ENCODE measurements at places on chromosomes 6 and 20.

- no peak for DNase-seq
Measured at GRCh38 chr6:51901766-51902764, 185.3 kb downstream of the PKHD1 start.

DNA sequence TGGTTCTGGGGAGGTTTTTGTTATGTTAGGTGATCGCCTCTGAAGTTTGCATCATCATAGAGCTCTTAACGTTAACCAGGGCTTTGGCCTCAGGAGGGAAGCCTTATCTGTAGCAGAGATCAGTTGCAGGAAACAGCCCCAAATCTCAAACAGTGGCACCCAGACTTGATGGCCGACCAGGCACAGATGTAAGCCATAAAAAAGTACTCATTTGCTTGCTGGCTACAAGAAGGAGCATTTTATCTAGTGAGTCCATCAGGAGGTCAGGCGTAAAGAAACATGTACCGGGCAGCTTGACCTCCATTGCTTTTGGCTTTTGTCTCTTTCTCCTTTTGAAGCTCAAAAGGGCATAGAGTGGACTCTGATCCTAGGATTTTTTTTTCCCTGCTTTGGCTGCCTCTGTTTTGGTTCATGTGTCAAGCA is 122.3 kb downstream of the CCDC170 start:
- DNase-seq: no peak

GRCh38 chr6:54267798-54268197 is 40.4 kb upstream of the TINAG start:
- DNase-seq: no peak

DNA sequence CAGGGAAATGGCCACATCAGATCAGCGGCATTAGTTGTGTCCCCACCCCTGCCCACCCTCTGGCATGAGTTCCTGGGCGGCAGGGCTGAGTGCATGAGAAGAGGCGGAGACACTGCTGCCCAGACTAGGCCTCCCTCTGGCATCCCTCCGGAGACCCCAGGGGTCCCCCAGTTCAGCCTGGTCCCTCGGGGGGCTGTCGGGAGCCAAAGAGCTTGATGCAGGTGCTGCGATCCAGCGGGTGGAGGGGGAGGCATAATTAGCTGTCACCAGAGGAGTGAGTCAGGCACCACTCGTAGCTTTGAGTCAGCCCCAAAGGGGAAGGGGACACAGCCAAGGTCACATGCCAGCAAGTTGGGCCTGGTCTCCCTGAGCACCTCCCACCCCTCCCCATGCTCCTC is 34.5 kb downstream of the DLGAP4 start:
- DNase-seq: no peak

DNA sequence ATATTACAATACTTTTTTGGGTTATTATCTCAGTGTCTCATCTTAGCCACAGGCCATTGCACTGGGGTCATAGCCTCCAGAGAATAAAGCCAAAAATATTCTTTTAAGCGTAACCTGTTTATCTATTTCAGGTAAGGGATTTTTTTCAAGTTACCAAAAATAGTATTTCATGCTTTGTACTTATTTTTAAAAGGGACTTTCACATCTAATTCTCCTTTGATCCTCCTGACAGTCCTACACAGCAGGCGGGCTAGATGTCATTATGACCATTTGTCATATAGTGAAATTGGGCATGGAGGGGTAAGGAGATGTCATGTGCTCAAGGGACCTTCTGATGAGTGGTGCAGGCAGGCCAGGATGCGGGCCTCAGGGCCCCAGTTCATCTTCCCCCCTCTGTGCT is 68.9 kb downstream of the TBC1D7 start:
- no peak for DNase-seq

DNA sequence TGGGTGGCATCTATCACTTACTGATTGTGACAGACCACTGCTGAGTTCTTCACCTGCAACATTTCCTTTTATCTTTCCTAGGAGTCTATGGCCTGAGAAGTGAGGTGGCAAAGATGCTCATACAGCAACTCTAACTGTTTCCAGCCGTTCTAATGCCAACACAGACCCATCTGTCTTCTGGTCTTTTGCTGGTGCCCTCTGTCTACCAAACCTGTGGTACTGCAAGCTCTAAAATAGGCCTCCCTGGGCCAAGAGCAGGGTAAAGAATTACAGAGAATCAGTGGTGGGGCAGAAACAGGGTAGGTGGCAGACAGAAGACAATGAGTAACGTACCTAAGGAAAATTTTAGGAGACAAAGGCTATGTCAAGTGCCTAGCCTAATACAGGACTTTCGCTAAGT is 611.0 kb upstream of the FLRT3 start:
- DNase-seq: no peak

DNA sequence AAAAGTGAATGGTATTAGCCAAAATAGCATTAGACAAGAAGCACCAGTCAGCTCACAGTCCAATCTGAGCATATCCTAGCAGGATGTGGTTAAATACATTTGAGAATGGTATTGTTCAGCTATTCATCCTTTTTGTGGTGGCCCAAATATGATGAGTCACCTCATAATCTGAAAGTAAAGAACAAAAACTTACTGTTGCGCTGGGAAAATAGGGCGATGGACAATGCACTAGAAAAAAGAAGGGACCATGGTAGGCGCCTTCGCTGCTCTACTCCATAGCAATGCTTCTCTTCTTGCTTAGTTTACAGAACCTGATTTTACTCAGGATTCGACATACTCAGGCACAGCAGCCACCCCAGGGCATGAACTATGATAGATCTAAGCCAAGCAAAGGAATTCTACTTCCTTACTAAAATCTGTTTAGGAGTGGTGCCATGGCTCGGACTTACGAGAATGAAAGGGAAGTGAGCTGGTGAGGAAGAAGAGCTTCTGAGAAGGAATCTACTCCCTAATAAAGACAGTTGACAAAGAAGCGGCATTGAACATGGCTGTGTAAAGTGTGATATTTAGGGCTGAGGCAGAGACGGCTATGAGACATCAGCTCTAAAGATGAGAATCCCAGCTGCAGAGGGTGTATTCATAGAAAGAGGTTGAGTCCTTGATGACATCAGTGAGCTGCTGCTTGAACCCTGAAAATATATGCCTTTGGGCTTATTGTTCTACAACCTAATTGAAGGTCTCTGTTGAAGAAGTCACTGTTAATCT is 16.6 kb upstream of the FBXO9 start:
- no peak for DNase-seq

DNA sequence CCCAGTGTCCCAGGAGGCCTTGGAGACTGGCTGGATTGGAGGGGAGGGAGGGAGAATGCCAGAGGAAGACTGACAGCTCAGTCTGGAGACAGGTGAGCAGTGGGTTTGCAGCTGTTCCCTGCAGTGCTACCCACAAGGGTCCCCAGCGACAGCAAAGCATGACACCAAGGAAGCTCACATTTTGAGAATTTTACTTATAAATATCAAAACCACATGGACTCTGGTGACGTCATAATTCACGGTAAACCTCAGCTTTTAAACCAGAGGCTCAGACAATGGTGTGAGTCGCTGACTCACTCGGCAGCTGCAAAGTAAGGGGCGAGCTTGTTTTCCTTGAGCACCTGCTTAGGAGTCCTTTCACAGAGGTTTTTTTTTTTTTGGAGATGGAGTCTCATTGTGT is 65.2 kb downstream of the THBS2 start:
- DNase-seq: no peak

DNA sequence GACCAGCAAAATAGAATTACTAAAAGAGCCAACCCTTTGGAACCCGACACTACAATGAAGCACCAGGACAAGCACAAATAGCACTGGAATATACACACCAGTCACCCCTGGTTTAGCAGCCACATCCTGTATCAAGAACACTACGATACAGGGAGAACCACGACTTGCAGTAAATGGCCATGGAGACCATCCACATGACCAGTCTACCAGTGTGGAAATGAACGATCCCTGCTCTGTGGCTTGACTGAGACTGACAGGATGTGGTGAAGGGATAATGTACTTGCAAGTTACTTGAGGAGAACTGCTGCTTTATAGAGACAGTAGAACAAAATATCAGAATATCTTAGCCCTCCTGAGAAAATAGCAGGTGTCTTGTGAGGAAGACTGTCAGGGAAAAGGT is 169.6 kb downstream of the COL9A1 start:
- no peak for DNase-seq

DNA sequence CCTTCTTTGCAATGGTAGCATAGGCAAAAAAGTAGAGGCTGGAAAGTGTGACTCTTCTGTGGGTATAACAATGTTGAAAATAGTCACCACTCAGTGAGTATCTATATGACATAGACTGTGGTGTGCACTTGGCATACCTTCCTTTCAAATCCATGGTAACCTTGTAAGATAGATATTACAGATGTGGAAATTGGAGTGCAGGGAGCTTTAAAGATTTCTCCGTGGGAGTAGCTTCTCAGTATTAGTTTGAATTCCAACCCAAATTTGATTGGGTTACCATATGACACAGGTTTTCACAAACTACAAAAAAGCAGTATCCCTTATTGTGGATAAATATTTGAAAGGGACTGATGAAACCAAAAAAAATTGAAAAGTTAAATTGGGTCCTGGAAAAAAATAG is 163.8 kb downstream of the CLVS2 start:
- DNase-seq: no peak

DNA sequence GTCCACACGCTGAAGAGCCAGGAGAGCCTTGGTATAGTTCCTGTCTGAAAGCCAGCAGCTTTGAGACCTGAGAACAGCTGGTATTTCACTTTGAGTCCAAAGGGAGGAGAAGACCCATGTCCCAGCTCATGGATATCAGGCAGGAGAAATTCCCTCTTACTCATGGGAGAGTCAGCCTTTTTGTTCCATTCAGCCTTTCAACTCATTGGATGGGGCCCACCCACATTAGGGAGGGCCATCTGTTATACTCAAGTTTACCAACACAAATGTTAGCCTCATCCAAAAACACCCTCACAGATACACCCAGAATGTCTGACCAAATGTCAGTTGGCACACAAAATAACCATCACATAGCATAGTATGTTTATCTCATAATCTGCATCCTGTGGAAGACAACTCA is 80.1 kb downstream of the GMDS start:
- no peak for DNase-seq

DNA sequence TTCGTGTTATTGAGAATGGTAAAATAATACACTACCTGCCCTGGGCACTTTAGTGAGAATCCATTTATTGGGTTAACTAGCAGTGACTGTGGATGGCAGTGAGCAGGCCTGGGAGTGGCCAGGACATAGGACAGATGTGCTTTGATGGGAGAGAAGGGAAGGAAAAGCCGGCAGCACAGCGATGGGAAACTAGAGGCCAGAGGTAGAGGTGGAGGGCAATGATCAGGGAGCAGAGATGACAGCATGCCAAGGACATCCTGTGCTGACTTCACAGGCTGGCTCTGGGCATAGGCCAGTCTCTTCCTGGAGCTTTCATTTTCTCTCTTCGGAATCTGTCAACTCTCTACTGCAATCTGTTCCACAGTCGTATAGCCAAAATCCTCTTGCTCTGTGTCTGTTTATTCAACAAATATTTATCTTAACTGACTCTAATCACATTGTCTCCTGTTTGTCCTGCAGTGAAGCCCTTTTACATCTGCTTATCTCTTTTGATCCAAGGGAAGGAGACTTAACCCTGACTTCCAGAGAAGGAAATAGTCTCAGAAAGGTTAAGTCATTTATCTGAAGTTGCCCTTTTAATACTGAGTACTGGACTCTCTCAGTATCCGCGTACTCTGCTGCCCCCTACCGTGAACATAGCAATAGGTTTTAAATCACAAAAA is 18.4 kb upstream of the MMP24 start:
- DNase-seq: peak; percentile 62

DNA sequence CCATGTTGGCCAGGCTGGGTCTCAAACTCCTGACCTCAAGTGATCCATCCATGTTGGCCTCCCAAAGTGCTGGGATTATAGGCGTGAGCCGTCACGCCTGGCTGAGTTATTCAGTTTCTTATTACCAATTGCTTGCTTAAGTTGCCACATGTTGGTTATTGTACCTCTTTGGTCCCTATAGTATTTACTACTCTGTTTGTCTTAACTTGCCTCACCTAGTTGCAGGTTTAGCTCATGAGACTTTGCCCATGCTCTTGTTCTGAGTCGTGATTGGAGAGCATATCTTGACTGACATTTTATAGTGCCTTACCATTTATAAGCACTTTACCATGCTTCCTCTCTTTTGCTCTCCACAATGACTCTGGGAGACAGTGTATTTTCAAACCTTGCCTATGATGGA is 134.2 kb upstream of the HDGFL1 start:
- DNase-seq: no peak

GRCh38 chr6:130161683-130162404 is 60.9 kb downstream of the SAMD3 start:
- no peak for DNase-seq

GRCh38 chr20:39036851-39037250 is 74.7 kb downstream of the DHX35 start:
- DNase-seq: no peak

DNA sequence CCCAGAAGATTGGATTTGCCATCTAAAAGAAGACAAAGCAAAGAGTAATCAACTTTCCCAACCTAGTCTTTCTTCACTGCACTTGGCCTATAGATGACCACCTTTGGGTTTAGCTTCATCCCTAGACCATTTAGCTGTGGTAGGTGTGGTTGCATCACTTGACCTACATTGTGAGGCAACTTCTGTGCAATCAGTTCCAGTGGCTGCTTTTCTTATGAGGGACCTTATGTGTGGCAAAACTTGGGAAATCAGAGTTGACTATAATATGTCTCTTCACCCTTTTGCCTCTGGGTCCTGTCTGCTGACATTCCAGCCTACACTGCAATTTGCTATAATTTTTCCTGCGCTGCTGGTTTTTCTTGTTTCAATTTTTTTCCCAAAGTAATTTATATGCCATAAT is 55.2 kb downstream of the PRDM13 start:
- no peak for DNase-seq

DNA sequence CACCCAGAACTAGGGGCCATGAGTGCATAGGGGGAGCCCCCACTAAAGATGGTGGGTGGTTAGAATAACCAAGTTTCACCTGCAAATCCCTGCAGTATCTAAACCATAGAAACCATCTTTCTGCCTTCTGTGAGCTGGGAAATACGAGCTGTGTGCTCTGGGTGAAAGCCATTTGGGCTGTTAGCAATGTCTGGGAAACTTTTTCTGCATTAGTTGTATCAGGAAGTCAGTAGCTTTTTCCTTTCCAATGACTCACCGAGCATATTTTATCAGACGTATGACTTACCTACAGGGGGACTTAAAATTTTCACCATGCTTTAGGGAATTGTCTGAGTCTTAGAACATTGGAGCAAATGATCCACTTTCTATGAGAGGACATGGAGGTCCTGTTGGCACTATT is 584.0 kb downstream of the QKI start:
- DNase-seq: no peak

DNA sequence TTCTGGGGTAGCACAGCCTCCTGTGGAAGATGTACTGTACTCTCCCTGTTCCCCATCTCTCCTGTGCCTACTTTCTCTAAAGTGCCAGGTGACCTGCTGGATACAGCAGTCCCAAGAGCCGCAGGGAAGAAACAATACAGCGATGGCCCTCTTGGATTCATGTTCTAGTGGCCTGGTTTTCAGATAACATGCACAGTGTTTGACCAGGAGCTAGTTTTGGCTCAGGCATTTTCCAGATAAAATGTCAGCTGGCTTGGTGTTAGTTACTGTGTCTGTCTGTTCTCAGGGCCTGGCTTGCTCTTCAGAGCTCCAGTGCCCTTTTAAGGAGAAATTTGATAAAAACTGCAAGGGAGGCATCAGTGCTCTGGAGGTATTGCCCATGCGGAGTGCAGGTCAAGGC is 41.3 kb downstream of the GABRR2 start:
- no peak for DNase-seq
